Activated CD8-positive, alpha-beta memory T cell treated with anti-CD3 and anti-CD28 coated beads for 4 hours (primary cell): ENCODE measurements at places on chromosomes 12 and 14.

DNA sequence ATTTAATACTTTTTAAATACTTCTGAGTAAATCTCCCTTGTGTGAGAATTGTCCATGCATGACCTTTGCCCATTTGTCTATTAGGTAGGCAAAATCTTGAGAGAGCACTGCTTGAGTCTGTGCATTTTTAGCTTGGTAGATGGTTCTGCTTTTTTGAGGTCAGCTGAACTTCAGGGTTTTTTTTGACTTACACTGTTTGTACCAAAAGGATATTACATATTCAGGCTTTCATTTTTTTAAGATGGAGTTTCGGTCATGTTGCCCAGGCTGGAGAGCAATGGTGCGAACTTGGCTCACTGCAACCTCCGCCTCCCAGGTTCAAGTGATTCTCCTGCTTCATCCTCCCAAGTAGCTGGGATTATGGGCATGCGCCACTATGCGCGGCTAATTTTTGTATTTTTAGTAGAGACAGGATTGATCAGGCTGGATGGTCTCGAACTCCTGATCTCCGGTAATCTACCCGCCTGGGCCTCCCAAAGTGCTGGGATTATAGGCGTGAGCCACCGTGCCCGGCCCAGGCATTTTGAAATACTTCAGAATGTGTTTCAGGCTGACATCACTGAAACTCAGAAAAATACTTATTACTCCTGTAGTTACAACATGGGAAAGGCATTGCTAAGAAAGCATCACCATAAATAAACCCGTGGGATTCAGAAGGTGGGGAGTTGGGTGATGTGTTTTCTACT is 11.1 kb downstream of the RASSF3 start:
- DNase-seq: no peak

DNA sequence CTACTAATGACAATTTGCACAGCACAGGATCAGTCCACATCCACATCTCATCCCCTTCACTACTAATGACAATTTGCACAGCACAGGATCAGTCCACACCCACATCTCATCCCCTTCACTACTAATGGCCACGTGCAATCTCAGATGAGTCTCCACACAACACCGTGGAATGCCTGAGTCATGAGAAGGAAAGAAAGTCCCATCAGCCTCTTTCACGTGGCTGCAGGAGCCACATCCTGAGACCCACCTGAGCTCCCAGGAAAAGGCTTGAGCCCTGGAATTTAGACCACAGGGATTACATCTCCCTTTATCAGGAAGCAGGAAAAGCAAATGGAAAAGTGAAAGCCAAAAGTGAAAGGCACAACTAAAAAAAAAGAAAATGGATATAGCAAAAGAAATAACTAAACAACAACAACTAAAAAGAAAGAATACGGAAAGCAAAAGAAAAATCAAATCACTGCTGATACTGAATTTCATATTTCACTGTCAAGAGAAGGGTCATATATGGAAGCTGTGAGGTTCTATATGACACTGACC is 1300.5 kb downstream of the TMEM121 start:
- no peak for DNase-seq

DNA sequence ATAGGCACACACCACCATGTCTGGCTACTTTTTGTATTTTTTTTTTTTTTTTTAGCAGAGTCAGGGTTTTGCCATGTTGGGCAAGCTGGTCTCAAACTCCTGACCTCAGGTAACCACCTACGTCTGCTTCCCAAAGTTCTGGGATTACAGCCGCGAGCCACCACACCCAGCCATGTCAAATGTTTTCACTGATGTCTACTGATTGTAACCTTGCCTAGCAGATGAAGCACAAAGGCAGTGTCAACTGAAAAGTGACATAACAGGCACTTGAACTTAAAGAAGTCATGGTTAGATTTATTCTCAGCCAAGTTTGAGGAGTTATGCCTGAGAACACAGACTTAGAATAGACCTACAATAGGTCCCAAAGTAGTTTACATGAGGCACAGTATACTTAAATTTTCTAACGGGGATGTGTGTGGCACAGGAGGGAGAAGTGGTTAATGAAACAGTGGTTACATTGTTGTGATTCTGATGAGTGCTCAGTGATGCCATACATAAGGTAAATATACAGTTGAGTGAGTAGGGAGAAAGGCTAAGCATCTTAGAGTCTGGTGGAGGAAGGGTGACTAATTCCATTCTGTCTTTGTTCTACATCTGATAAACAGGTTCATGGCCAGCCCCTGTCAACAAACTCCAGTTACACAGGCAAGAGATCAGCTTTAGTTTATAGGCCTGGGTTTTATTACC is 12.6 kb upstream of the RNASE4 start:
- no peak for DNase-seq

DNA sequence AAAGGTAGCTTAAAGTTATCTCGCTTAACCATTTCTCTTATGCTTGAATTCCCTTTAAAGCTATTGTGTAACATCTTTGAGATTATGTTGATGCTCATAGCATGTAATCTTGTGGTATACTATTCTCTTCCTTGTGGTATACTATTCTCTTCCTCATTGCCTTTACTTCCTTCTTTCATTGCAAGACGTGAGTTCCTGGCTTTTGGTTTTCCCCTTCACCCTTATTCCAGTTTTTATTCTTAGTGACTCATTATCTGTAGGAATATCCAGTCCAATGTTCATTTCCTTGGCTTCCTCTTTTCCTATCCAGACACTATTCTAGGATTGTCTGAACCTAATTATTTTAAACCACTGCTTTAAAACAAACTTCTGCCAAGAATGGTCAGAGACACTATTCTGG is 564.0 kb downstream of the CCER1 start:
- DNase-seq: no peak

DNA sequence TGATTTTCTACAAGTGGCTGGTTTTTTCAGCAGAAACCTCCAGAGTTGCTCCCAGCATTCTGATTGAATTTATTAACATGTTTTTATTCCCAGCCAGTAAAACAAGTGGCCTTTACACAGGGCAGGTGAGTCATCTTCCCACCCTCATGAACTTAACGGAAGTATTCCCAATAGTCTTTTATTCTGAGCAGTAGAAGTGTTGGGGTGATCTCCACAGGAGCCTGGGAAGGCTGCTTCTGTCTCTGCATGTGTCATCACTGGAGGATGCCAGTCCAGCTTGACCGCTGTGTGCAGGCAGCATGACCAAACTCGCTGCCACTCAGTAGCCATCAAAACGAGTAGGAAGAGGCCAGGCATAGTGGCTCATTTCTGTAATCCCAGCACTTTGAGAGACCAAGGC is 13.4 kb upstream of the DNAH10 start:
- DNase-seq: no peak

GRCh38 chr14:89534902-89535685 is 118.1 kb upstream of the FOXN3 start:
- DNase-seq: no peak

DNA sequence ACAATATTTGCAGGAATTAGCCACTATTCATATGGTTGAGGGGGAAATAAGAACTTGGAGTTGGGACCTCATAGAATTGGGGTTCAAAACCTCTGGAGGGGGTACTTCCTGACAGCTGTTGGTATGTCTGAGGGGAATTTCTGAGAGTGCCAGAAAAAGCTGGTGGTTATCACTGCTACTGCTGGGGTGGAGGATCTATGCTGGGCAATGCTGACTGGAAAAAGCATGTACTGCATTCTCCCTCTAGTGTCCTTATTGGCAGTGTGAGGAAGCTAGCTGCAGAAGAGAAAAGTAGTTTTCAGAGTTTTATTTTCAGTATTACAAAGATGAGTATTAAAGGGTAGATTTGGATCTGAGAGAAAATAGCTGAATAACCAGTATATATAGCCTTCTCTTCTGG is 88.8 kb downstream of the FUT8 start:
- no peak for DNase-seq

DNA sequence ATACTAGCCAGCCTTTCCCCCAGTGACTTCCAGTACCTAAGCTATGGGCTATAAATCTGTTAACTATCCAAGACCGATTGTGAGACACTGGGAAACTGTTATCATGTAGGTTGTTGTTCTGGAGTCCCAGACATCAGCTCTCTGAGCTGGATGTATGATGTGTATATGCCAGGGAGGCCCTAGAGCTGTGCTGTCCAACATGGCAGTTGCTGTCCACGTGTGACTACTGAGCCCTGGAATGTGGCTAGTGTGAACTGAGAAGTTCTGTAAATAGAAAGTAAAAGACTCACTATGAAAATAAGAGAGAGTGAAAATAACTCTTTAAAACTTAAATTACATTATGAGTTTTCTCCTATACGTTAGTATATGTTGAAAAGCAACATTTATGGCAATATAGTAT is 755.8 kb upstream of the FBXO33 start:
- DNase-seq: no peak

GRCh38 chr12:85814741-85815140 is 21.5 kb downstream of the RASSF9 start:
- no peak for DNase-seq

DNA sequence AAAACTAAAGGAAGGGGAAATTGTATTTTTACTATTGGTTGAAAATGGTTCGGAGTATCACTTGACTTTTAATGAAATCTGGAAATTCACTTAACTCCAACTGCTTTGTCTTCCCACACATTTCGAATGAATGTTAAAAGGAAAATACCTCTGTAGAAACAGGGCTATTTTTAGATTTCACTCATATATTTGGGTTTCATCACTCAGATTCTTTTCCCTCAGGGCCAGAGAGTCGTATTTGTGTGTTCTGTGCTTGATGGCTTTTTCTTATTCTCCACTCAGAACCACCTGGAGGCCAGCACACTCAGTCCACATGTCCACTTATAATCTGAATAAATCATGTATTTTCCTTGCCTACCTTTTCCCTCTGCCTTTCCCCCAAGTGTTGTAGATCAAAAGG is 40.0 kb downstream of the DAAM1 start:
- DNase-seq: no peak

DNA sequence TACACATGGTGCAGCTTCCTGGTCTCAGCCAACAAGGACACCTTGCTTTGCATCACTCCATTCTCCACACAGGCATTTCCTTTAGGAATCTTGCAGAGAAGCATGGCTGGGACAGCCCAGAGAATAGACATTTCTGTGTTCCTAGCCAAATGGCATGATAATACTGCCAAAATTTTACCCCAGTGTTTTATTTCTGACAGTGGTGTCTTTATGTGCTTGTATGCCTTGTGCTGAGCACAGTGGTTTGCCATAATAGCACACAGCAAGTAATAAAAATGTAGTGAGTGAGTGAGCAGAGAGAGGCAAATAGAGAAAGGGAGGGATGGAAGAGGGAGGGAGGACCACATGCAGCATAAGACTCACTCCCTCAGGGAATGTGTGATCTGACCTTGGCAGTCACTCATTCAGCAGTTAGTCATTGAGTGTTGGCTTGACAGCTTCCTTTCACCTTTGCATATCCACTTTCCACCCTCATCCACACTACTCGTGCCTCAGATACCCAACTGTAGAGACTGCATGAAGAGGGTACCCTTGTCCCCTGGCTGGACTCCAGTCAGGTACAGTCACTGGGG is 212.8 kb upstream of the CCDC196 start:
- DNase-seq: no peak
